WERI-Rb-1 (cell line): ENCODE measurements at places on chromosomes 2 and 18.

DNA sequence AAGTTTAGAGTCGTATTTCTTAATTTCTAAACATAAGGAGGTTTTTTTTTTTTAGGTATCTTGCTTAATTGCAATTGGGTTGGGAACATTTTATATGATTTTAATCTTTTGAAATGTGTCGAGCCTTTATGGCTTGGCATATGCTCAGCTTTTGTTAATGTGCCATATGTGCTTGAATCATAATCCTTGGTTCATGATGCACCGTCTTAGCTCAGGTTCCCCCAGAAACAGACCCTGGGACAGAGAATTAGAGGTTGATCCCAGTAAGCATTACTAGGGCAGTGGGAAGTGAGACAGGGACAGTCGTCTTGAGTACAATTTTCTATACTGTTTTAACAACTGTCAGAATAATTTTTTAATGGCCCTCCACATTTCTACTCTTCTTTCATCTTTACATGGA is 9.3 kb downstream of the CHCHD5 start:
- peak; percentile 60 for DNase-seq

GRCh38 chr2:61117534-61117933 is 44.5 kb upstream of the C2orf74 start:
- no peak for DNase-seq

GRCh38 chr2:11397513-11397912 is 53.1 kb upstream of the ROCK2 start:
- DNase-seq: no peak

DNA sequence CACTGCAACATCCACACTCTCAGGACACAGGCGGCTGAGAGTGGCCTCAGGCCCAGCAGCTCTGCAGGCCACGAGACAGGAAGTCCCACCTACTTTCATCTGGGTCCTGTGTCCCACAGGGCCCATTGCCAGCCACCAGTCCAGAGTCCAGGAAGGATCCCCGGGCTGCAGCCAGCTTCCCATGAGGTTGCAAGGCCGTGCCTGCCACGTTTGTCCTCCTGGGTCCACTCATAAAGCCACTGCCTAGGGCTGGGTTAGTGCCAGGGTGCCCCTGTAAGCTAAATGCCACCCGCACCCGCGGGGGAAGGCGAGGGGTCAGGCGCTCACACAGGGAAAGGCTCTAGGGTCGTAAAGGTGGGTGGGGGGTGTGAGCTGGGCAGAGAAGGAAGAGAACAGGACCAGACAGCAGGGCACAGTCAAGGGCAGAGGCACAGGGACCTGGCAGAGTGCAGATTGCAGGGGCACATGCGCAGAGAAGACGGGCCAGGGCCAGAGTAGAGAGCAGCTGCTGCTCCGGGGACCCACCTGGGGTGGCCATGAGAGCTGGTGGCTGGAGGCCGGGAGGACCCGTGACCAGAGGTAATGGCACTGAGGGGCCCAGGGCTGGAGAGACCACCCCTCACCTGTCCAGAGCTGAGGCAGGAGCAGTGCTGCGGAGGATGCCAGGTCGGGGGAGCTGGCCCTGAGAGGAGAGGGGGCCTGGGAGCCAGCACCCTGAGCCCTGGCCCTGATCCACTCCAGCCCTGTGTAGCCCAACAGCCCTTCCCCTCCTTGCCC is 8.0 kb downstream of the AGXT start:
- DNase-seq: no peak

DNA sequence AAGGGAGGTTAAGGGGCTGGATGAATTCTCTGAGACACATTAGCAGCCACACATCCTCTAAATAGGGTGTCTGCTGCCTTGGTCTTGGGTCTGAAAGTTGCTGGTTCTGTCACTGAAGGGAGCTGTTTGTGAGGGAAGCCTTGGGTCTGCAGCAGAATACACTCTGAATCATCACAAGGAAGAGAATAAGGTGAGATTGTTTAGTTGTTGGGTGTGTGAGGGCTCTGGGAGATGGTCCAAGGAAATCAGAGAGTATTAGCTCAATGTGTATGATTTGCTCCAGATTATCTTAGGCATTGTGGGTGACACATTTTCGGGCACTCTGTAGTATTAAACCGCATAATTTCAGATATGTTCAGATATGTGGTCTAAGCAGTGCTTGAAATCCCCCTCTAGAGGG is 548.5 kb downstream of the SLC4A3 start:
- DNase-seq: no peak

DNA sequence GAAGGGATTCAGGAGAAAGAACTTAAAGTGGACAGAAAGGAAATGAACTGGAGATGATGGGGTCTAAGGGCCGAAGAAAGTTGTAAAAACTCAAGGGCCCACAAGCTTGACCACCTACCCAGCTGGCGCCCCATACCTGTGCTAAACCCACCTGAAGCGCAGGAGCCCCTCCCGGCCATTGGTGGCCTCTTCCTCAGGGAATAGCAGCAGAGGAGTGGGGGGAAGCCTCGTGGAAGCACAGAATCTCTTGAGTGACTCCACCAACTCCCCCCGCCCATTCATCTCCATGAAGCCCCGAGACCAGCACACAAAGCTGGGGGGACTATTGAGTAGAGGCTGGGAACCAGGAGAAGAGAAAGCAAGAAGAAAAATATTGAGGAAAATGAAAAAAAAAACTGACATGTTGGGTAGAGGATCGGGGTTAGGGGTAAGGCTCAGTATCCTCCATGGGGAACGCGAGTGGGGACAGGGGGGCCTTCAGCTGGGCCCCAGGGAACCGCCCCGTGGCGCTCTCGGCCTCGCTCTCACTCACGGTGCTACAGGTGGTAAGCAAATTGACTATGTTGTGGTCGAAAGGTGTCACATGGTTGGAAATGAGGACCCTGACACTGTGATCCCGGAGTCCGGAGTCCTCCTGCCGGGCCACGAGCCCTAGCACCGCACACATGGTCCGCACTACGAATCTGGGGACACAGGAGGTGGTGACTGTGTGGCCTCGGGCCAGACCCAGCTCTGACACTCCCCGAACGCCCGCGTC is 728 bp downstream of the AUP1 start:
- no peak for DNase-seq

GRCh38 chr2:109538546-109538945 is 75.2 kb downstream of the SEPTIN10 start:
- no peak for DNase-seq

GRCh38 chr2:66535574-66536289 is 100.8 kb downstream of the MEIS1 start:
- no peak for DNase-seq

GRCh38 chr18:26190506-26190905 is 35.7 kb upstream of the TAF4B start:
- DNase-seq: no peak

DNA sequence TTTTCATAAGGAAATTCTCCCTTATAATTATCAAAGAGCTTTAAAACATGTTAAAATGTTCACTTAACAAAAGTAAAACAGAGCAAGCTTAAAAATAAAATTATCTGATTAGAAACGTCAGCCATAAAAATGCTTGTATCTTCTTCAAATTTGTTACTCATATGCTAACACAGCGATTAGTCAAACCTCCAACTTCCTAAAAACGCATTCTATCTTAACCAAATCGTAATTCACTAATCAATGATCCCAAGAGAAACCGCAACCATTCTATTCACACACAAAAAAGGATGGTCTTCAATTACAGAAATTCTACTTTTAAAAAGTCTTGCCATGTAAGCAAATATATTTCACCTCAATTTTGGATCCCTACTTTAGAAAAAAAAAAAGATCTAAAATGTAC is 1.9 kb downstream of the STK17B start:
- DNase-seq: no peak

DNA sequence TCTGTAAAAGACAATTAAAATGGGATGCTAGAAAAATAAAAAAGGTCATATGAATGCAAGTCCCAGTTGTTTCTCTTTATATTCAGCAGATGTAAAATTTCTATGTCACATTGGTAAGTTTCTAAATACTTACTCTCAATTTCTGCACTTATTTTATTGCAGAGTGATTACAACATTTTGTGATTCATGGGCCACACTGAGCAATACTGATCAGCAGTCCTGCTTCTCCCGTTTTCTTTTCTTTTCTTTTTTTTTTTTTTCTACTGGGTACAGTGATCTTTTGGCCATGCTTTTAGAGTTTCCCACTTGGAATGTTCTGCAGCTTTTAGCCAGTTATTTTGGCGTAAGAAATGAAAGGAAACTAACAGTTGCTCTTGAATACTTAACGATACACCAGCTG is 38.8 kb downstream of the LIMS1 start:
- DNase-seq: no peak

DNA sequence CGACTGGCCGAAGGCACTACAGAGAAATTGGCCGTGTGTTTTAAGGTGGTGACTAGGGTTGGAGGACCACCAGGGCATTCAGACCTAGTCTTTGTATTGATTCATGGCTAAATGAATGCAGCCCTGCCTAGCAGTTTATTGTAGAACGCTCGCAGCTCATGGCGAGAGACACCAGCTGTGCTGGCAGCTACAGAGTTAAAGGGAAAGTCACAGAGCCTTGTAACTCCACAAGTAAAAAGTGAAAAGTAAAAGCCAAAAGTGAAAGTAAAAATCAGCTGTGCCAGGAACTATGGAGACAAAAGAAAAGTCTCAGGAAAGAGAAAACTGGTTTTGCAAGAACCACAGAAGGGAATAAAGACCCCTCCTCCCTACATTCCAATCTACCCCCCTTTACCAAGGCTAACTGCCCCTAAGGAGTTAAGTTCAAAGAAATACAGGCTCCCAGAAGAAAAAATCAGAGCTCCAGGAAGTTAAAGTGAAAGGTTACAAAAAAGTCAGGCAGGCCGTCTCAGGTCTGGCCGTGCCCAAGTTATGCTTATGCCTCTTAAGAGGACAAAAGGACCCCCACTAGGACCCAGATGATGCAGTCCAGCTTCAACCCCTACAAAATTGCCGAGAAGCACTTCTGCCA is 46.4 kb upstream of the SELENOI start:
- DNase-seq: no peak

DNA sequence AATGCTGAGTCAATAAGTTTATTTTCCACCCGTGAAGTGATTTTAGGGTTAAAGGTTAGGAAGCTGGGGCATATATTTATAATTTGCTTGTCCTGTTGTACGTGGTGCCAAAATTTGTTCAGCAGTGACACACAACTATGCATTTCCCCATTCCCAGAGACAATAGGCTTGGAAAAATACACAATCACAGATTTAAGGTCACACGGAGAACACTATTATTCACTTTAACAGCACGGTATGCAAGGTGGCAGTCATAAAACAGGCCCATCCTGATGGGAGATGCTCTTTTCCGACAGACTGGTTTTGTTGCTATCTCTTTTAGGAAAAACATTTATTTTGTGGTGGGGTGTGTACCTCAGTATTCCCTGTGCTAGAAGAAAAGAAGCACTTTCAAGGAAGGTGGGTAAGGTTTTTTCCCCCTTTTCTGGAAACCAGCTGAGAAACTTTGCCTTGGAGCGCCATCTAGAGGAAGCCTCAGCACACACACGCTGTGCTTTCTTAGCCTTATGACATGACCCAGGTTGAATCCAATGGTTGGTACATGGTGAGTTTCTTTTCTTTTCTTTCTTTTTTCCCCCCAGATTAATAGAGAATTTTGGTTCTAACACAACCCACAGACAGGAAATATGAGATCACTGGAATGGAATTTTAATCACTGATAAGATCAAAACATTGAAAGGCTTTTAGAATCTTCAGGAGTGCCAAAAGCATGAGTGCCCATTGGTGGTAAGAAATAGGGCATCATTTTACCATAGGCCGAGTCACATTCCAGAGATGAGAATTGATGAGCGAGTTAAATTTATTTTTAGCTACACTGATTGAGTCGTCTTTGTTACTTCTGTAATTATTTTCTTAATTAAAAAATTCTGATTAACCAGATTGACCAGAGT is 332.1 kb downstream of the AGPS start:
- peak; percentile 59 for DNase-seq
